ENCODE measurements at places on chromosomes 4 and X.

GRCh38 chr4:123288309-123289025 is 108.1 kb upstream of the SPRY1 start:
- H3K4me3 ChIP-seq, result no peak overlapping the region
- ATAC-seq, result no peak
- no peak overlapping the region for H3K27ac ChIP-seq
- no peaks in the 10 kb centered on the region for H3K4me1 ChIP-seq
- H3K27me3 ChIP-seq, result no peaks in the 10 kb centered on the region
- peaks cover 19% of the 10 kb centered on the region for H3K36me3 ChIP-seq

GRCh38 chr4:141569141-141569540 is 67.2 kb upstream of the IL15 start:
- H3K4me1 ChIP-seq, result no peaks in the 10 kb centered on the region
- H3K27me3 ChIP-seq, result peaks cover 4% of the 10 kb centered on the region

GRCh38 chr4:123536225-123536624 is 139.6 kb downstream of the SPRY1 start:
- H3K36me3 ChIP-seq, result no peaks in the 10 kb centered on the region
- ATAC-seq, result no peak
- H3K4me1 ChIP-seq, result no peaks in the 10 kb centered on the region
- no peak overlapping the region for H3K27ac ChIP-seq

- no peaks in the 10 kb centered on the region for H3K36me3 ChIP-seq
- no peaks in the 10 kb centered on the region for H3K4me1 ChIP-seq
- peaks cover 5% of the 10 kb centered on the region for H3K27me3 ChIP-seq
- peak; percentile 74 for ATAC-seq
- no peak overlapping the region for H3K4me3 ChIP-seq
Observed at GRCh38 chrX:14039344-14039743, 9.7 kb upstream of the GEMIN8 start.

DNA sequence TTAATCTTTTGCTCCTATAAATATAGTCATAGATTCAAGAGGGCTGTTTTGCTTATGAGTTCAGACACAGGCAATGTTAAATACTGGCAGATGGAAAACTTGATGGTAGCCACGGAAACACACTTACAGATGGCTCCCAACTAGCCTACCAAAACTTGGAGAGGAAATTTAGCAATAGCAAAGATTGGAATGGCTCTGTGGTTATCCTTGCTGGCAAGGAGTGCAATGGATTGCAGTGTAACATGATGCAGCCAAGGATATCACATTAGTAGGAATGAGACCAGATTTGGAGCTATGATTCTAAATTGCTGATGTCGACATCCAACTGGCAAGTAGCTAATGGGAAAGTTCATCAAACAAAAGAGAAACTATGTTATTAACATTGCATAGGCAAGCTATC is 791.0 kb upstream of the DIAPH2 start:
- H3K27ac ChIP-seq, result no peak overlapping the region
- H3K4me1 ChIP-seq, result no peaks in the 10 kb centered on the region
- ATAC-seq, result no peak
- no peaks in the 10 kb centered on the region for H3K36me3 ChIP-seq
- H3K27me3 ChIP-seq, result no peaks in the 10 kb centered on the region

GRCh38 chrX:74297766-74298165 is 6.2 kb upstream of the ZCCHC13 start:
- peak; percentile 70 for ATAC-seq
- H3K27ac ChIP-seq, result peak overlapping the region; percentile 11
- peaks cover 9% of the 10 kb centered on the region for H3K4me1 ChIP-seq
- H3K36me3 ChIP-seq, result peaks cover under 1% of the 10 kb centered on the region
- H3K4me3 ChIP-seq, result no peak overlapping the region

DNA sequence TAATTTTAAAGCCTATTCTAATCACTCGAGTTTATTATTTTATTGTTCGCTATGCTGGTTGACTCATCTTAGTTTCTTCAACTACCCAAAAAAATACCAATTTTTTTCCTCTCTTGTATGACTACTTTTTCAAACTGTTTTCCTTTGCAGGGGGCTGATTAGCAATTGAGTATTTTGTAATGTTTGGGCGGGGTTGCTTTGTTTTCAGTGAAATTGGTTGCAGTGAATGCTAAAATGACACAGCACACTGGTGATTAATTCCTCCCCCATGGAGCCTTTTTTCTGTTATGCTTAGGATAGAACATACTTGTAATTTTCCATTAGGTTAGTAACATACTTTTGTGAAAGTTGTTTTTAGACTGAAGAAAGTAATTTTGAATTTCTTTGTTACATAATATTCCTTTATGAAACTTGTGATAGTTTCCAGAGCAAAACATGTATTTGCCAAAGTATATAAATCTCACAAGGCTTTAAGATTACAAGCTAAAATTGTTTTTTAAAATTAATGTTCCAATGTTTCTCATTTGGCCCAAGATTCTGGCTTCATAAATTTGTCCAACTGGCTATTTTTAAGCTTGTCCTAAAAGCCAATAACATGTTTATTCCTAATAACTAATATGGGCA is 120.4 kb downstream of the CHIC1 start:
- no peak overlapping the region for H3K4me3 ChIP-seq
- H3K27me3 ChIP-seq, result no peaks in the 10 kb centered on the region
- no peaks in the 10 kb centered on the region for H3K4me1 ChIP-seq
- H3K27ac ChIP-seq, result no peak overlapping the region

GRCh38 chr4:68451246-68452211 is 4.3 kb downstream of the TMPRSS11E start:
- no peak overlapping the region for H3K27ac ChIP-seq
- peaks cover 4% of the 10 kb centered on the region for H3K27me3 ChIP-seq
- peak; percentile 94 for ATAC-seq
- H3K4me1 ChIP-seq, result peaks cover 5% of the 10 kb centered on the region
- no peaks in the 10 kb centered on the region for H3K36me3 ChIP-seq
- H3K4me3 ChIP-seq, result no peak overlapping the region

DNA sequence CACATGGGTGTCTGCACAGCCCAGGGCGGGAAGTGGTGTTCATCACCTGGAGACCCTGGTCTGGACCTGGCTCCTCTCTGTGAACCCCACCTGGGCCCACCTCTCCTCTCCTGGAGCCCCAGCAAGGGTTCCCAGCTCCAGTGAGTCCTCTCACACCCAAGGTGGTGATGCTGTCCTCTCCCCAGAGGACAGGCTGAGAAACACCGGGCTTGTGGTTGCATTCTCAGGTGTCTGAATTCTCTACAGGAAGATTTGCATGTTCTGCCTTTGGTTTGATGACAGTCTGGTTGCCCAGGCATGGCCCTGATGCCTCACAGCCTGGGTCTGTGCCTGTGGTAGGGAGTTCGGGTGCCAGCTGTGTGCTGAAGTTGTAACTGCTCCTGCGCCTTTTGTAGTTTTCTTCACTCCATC is 3.8 kb downstream of the MAEA start:
- H3K36me3 ChIP-seq, result peaks cover 46% of the 10 kb centered on the region
- ATAC-seq, result no peak
- no peak overlapping the region for H3K27ac ChIP-seq
- peaks cover 34% of the 10 kb centered on the region for H3K4me1 ChIP-seq
- no peak overlapping the region for H3K4me3 ChIP-seq

GRCh38 chrX:102950908-102951866 is 14.1 kb downstream of the RAB40AL start:
- peak; percentile 59 for ATAC-seq
- no peaks in the 10 kb centered on the region for H3K27me3 ChIP-seq
- H3K4me3 ChIP-seq, result peak overlapping the region; percentile 67
- no peaks in the 10 kb centered on the region for H3K36me3 ChIP-seq

GRCh38 chr4:90001023-90001422 is 106.4 kb downstream of the MMRN1 start:
- no peaks in the 10 kb centered on the region for H3K4me1 ChIP-seq
- no peaks in the 10 kb centered on the region for H3K36me3 ChIP-seq
- peaks cover 16% of the 10 kb centered on the region for H3K27me3 ChIP-seq
- no peak for ATAC-seq
- H3K27ac ChIP-seq, result no peak overlapping the region
- no peak overlapping the region for H3K4me3 ChIP-seq

- no peaks in the 10 kb centered on the region for H3K4me1 ChIP-seq
- no peaks in the 10 kb centered on the region for H3K36me3 ChIP-seq
- no peaks in the 10 kb centered on the region for H3K27me3 ChIP-seq
- ATAC-seq, result no peak
Observed at GRCh38 chrX:44113337-44113736, 140.1 kb upstream of the NDP start.

GRCh38 chr4:113483131-113483530 is 278.4 kb downstream of the CAMK2D start:
- H3K27ac ChIP-seq, result no peak overlapping the region
- ATAC-seq, result no peak

DNA sequence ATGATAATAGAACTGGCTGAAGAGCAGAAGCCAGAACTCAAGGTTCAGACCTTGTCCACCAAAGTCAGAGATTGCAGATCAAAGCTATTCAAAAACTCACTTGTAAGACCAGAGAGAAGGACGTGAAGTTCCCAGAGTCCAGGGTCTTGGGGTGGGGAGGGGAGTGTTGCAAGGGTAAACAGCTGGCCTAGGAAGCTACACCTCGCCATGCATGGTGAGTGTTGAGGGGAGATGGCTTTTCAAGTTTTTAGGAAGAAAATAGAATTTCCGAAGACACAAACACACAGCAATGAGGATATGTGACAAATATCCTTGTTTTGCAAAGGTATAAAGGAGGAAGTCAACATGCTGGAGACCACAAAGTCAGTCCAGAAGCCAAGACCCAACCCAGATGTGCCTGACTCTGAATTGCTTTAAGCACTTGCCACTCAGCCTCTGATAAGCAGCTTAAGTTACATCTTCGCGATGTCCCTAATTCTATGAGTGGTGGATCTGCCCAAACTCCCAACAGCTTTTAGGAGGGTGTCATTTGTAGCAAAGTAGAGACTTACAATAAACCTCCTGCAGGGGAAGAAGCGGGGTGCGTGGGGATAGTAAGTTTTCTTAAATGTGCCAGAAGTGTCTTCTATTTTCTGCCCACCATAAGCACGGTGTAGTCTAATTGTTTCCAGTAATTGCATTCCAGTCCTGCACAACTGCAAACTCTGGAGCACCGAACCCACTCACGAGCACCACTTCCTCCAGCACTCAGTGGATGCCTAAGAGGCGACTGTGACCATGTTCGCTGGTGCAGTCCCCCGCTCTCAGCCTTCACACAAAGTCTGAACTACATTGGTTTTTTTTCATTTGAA is 26.5 kb downstream of the HAND2 start:
- peaks cover 9% of the 10 kb centered on the region for H3K4me1 ChIP-seq
- no peak for ATAC-seq
- no peak overlapping the region for H3K4me3 ChIP-seq
- H3K36me3 ChIP-seq, result no peaks in the 10 kb centered on the region

DNA sequence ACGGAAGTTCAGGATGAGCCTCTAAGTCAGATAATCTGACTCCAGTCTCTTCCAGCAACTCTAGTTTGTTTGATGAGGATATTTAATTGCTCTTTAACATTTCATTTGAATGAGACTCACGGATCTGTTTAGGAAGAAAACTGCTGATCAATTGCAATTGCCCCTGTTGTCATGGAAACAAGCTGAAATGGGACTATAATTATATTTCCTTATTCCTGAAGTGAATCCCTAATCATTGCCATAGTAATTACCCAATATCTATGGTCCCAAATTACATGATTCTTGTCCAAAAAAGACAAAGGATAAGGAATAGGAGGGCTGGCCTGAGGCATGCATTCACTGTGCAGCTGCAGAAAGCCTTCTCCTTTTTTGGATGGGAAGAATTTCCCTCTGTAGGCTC is 105.3 kb downstream of the AASDH start:
- no peak overlapping the region for H3K4me3 ChIP-seq
- no peaks in the 10 kb centered on the region for H3K27me3 ChIP-seq

- H3K27me3 ChIP-seq, result peaks cover under 1% of the 10 kb centered on the region
- no peaks in the 10 kb centered on the region for H3K36me3 ChIP-seq
- peaks cover 17% of the 10 kb centered on the region for H3K4me1 ChIP-seq
- no peak for ATAC-seq
Observed at GRCh38 chr4:183405303-183405702, 39.1 kb upstream of the CDKN2AIP start.

DNA sequence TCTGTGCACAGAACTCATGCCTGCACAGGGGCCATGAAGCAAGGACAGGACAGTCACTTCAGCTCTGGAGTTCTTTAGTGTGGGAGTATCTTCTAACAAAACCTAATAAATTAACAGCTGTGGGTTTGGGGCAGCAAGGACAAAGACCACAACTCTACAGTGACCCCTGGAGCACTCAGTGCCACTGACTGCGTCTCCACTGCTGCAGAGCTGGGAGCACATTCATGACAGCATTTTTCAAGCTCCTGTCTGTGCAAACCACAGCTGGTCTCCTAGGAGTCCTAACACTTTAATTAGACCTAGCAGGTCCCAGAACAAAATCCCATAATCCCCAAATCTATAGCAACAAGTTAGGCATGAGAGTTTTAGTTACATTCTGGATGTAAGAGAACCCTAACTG is 76.5 kb downstream of the RTL9 start:
- H3K36me3 ChIP-seq, result no peaks in the 10 kb centered on the region
- peaks cover 12% of the 10 kb centered on the region for H3K27me3 ChIP-seq
- no peak for ATAC-seq
- H3K27ac ChIP-seq, result no peak overlapping the region
- no peak overlapping the region for H3K4me3 ChIP-seq

DNA sequence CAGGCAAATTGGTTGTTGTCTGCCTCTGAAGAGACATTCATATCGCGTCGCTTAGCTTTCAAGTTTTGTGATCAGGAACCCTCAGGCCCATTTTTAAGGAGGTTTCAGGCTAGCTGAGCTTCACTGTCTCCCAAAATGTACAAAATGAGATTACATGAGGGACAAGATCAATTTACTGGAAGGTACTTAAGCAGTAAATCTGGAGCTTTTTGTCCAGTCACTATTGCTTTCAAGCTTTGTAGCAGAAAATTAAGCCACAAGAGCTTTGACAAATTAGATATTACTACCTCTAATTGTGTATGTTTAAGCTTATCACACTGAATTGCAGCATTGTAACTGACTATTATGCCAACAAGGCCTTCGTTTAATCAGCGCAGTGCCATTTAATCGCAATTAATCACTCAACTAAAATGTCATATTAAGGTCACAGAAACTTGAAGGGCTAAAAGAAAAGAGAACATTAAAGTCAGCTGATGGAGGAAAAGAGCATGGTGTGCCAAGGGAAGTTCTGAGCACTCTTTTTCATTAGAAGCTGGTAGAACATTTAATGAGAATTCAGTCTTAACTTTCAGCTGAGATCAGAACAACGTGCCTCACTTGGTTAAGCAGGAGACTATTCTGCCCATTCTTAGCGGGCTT is 353.0 kb downstream of the FBXO8 start:
- H3K36me3 ChIP-seq, result no peaks in the 10 kb centered on the region
- no peak overlapping the region for H3K4me3 ChIP-seq
- no peaks in the 10 kb centered on the region for H3K4me1 ChIP-seq
- H3K27ac ChIP-seq, result no peak overlapping the region
- ATAC-seq, result no peak

- no peaks in the 10 kb centered on the region for H3K4me1 ChIP-seq
- no peak overlapping the region for H3K27ac ChIP-seq
- peaks cover 21% of the 10 kb centered on the region for H3K27me3 ChIP-seq
- no peak overlapping the region for H3K4me3 ChIP-seq
- ATAC-seq, result no peak
- H3K36me3 ChIP-seq, result no peaks in the 10 kb centered on the region
Observed at GRCh38 chr4:7700665-7701064, 239.0 kb downstream of the AFAP1 start.

- ATAC-seq, result no peak
- H3K4me1 ChIP-seq, result no peaks in the 10 kb centered on the region
- H3K4me3 ChIP-seq, result no peak overlapping the region
- no peak overlapping the region for H3K27ac ChIP-seq
- no peaks in the 10 kb centered on the region for H3K36me3 ChIP-seq
Observed at GRCh38 chrX:150958177-150958576, 25.0 kb upstream of the HMGB3 start.
